ENCODE measurements at places on chromosomes 11 and 22.
A peak's percentile ranks its signal among the peaks of the same experiment; 100 is the strongest.

- DNase-seq: no peak
These were observed 30.2 kb downstream of the SLC1A2 start for GRCh38 chr11:35389112-35389511.

DNA sequence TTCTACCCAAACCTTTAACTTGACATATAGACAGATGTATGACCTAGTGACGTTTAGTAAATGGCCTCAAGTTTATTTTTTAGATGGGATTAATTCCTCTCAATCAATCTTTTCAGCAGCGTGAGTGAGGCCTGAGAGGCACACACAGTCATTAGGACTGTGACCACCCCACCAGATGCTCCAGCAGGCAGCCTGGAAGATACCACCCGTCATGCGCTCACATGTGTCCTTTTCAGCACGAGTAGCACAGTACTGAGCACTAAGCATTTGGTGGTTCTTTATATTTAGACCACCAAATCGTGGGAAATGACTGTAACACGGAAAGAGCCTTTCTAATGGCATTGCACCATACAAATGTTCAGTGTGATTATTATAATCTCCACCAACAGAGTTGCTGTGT is 354.6 kb upstream of the DDI1 start:
- DNase-seq: no peak

DNA sequence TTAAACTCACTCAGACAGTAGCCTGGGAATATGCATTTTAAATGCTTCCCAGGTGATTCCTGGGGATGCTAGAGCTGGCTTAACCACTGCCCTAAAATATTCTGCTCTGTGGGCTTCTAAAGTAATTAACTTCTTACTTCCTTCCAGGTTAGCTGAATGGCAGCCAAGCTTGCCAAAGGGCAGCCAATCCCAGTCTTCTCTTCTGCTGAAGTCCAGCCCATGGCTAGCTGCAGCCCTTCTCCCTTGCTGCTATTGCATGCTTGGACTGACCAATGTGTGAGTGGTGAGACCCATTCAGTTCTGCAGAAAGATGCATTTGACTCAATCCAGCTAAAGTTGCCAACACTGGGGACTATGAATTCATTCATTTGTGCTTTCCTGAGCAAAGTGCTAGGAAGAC is 411.9 kb downstream of the SOX6 start:
- DNase-seq: no peak

DNA sequence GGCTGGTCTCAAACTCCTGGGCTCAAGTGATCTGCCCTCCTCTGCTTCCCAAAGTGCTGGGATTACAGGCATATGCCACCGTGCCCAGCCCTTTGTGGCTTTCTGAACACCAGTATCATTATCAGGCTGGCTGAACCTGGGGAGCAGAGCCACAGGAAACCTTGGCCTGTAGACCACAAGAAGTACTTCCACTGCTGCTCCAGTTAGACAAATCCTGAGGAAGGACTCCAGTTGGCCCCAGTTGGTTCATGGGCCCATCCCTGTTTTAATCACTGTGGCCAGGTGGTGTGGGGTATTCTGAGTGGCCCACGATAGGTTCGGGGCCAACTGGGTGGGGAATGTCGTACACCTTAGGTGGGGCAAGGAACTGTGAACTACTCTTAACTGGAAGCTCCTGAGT is 5.5 kb upstream of the DUSP18 start:
- no peak for DNase-seq

- no peak for DNase-seq
These were observed 89.8 kb downstream of the FBXO7 start for GRCh38 chr22:32564170-32565001.

DNA sequence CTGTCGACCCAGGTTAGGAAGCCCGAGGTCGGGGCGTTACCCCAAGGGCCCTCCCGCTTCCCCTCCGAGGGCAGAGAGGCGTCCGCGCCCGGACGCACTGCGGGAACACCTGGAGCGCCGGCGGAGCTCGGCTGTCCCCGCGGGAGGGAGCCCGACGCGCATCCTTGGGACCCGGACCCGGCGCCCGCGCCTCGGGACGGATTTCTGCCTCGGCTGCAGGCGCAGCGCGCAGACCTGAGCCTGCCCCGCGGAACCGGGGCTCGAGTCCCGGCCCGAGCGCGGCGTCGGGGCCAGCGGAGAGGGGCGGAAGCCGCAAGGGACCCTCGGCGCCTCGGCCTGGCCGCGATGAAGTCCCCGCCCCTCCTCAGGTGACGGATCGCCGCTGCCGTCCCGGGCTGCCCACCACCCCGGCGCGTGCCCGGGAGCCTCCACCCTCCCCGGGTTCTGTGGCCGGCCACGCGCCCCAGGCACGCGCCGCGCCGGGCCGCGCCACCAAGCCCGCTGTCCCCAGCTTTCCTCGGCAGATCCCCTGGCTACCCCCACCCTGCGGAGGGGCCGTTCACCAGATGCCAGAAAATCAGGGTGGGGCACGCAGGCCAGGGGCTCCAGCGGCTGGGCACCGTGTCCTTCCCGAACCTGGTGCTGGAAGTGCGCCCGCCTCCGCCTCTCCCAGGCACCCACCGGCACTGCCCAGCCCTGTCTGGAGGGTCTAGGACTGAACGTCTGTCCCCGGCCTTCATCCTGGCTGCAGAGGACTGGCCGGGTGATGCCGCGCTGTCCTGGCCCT is 410 bp downstream of the GLB1L3 start:
- peak; percentile 27 for DNase-seq

DNA sequence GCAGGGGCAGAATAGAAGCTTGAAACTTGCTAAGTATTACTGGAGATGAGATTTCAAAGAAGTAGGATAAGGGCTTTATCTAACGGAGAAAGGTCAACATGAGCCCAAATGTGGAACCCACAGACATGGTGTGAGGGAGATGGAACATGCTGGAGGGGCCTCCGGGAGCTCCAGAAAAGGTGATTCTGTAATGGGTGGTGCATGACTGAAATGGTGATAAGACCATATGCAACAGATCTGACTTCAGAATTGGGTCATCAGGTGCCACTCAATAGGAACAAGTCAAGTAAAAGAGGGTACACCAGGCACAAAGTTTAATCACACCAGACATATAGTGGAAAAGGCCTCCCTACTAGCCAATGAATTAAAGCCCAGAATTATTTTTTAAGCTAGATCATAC is 7.9 kb upstream of the CEP295 start:
- no peak for DNase-seq

DNA sequence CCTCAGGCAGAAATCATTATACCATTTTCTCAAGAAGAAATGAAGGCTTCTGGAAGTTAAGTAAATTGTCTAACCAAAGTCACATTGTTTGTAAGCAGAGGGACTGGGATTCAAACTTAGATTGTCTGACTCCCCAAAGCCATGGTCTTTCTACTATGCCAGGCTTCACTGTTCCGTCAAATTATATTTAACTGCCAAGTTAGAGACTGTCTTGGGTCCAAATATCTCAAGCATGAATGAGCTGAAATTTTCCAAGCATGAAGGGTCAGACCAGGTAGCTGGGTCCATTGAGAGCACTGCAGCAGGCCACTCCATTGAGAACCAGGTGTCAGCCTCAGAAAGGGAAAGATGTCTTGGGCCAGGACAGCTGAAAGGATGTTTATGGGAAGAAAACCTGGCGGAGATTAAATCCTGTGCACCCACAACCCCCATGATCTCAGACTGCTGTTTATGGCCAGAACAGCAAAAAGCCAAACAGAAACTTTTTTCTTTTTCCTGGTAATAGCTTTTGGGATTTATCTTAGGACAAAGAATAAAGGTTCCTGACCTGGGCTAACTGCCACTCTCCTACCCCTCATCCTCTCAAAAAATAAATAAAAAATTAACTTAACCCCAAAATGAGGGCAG is 612.3 kb downstream of the INSC start:
- no peak for DNase-seq

DNA sequence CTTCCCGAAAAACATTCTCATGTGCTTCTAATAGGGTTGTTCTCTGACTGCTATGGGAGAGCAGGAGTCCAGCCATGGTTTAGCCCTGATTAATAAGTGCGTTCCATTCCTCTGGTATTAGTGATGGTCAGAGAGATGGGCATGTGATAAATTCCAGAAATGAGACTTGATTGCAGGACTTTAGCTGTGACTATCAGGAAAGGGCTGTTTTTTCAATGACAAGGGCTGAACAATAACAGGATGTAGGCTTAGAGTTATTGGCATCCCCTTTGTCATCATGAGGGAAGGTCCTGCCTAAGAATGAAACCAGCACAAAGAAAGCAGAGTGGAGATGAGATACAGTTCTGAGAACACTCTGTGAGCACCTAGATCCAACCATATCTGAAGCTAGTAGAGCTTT is 494.6 kb downstream of the MIAT start:
- DNase-seq: no peak

GRCh38 chr11:60158636-60159035 is 24.2 kb downstream of the MS4A6A start:
- no peak for DNase-seq

DNA sequence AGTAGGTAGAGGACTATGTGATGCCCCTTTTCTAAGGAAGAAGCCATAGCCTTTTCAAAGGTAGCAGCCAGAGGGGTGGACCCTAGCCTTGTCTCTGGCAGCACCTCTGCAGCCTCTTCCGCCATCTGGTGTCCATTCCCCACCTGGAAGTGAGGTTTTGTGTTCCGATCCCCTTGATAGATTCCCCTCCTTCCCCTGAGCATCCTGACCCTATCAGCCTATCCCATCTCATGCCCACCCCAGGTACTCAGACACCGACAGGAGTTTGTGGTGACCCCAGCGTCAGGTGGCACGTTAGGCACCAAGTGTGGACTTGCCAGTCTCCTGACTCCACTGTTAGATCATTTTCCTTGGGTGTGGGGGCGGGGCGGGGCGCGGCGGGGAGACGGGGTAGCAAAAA is 398 bp upstream of the FAM89B start:
- peak; percentile 60 for DNase-seq

DNA sequence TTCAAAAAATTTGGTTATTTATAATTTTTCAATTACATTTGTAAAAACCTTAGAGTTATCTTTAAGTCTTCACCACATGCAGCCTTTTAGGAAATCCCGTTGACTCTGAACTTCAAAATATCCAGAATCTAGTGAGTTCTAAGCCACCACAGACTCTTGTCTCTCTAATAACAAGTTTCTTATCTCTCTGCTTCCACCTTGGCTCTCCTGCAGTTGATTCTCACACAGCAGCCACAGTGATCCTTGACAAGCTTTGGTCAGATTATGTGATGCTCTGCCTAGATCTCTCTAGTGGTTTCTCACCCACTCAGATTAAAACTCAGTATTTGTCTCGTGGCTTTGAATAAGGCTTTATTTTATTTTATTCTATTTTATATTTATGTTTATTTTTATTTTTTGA is 8.6 kb downstream of the HSD17B12 start:
- no peak for DNase-seq

DNA sequence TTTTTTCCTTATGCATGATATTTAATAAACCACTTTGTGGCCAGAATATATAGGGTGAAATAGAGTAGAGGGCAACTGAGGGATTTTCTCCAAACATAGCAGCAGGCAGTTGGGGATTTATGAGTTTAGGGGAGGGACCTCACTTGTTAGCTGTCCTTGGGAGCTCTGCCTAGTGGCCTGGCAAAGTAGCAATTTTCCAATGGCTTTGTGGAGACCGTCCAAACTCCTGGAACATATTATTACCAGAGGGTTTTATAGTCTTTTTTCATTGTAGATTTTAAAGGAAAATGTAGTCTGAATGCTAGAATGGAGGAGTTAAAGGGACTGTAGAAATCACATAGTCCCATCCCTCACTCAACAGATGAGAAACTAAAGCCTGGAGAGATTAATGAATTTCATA is 32.3 kb downstream of the AMOTL1 start:
- DNase-seq: no peak

GRCh38 chr11:35934981-35935380 is 8.9 kb upstream of the LDLRAD3 start:
- no peak for DNase-seq

- no peak for DNase-seq
These were observed 14.2 kb upstream of the TECTA start for GRCh38 chr11:121086866-121087265.

GRCh38 chr11:80616070-80616800 is 1175.4 kb upstream of the TENM4 start:
- DNase-seq: no peak

GRCh38 chr11:123560006-123560405 is 94.4 kb downstream of the SCN3B start:
- peak; percentile 65 for DNase-seq

DNA sequence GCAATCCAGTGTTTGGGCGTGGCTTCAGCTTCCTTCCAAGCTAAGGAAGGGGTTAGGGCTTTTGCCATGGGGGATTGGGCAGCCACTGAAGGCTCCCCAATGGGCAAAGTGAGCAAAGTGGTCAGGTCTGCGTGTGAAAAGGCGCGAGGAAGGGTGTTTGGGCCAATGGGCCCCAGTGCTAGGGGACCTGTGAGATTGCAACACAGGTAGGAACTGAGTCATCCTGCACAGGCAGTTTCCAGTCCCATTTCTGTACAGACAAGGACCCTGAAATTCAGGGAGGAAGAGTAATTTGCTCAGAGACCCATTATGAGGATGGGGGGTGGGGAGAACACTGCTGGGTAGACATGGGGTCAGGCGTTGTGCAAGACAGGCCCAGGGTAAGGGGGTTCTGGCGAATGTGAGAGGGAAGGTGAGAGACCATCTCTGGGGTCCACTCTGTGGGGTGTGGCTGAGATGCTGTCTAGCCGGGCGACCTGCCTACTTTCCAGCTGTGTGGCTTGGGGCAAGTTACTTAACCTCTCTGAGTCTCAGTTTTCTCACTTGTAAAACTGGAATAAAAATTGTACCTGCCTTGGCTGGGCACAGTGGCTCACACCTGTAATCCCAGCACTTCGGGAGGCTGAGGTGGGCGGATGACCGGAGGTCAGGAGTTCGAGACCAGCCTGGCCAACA is 7.3 kb downstream of the CCDC88B start:
- DNase-seq: no peak

DNA sequence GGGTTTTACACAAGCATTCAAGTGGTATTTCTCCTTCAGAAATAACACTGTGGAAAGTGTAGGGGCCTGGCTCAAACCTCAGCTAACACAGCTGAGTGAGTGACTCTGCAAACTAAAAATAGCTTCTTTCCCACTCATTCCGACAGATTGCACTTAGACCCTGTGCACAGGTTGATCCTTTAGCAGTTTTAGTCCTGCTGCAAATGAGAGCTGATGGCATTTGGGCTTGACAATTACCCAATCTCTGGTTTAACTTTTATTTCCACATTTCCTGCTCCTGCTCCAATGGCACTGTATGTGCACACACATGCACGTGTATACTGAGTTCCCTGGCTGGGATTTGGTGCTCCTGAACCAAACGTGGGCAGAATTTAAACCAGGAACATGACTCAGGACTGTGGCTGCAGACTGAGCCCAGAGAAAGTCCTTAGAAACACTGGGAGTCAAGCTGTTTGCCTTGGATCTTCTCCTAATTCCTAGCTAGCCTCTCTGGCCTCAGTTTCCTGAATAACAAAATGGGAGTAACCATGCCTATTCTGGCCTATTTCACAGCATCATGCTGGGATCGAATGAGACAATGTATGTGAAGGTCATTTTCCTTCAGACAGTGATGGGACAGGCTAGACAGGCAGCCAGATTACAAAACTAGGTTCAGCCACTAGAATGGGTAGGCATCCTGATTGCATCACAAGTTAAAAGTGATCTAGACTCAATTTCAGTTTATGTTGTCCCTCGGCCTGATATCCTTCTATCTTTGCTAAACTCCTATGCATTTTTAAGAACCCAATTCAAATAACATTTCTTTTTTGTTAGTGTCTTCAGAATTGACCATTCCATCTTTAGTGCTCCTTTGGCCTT is 58.2 kb downstream of the SERGEF start:
- no peak for DNase-seq

- peak; percentile 75 for DNase-seq
These were observed 90.6 kb downstream of the GAB4 start for GRCh38 chr22:16917144-16918003.
